ENCODE measurements at places on chromosomes 2 and 18. TPM values are rescaled to one million over a fixed set of nuclear protein-coding genes. Genes with fewer than 3 reads are reported as not detected.

Gene CD207
- not detected for total RNA-seq

Gene KIF5C
- 2.3 TPM for total RNA-seq

Gene GKN2
- total RNA-seq, result not detected

Gene TTN
- total RNA-seq, result 4.8 TPM

Gene M1AP
- not detected for total RNA-seq

Gene SFXN5
- 12.6 TPM for total RNA-seq

Gene SMAD4
- total RNA-seq, result 109 TPM

- no peaks in the 10 kb centered on the region for H3K4me1 ChIP-seq
- DNase-seq, result no peak
- H3K36me3 ChIP-seq, result no peaks in the 10 kb centered on the region
- H3K27ac ChIP-seq, result no peak overlapping the region
- no peak overlapping the region for H3K4me3 ChIP-seq
- H3K27me3 ChIP-seq, result no peaks in the 10 kb centered on the region
These were observed 219.0 kb downstream of the SH3BP4 start for GRCh38 chr2:235170536-235171521.

DNA sequence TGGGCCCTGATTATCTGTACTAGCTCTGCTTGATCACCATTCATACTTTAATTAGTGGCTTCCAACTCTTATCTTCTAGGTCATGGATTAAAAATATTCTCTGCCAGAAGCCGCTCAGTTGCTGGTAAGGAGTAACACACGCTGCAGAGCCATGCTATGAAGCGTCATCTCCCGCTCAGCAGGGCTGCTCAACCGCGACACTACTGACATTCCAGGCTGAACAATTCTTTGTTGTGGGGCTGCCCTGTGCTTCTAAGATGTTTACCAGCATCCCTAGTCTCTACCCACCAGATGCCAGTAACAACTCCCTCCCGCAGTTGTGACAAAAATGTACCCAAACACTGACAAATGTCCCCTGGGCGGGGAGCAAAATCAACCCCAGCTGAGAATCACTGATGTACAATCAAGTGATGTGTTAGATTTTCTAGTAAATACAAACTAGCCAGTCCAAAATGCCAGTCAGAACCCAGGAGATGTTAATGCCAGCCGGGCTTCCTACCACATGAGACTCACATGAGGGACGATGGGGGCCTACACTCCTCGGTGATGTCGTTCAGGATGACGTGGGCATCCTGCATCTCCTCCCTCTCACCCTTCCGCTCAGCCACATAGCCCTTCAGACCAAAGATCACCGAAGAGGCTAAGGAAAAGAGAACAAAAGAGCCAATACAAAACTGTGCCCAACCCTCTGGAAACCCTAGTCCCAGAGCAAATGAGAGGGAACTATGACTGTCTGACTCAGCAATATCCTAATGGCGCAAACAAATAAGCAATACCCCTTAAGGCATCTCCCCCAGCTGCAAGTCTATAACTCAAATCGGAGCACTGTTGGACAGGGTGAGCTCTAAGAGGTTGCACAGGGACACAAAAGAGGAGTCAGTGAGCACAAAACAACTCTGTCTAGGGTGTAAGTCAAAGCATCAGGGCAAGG, 15.6 kb downstream of the ILKAP start:
- H3K4me1 ChIP-seq, result no peaks in the 10 kb centered on the region
- H3K27me3 ChIP-seq, result no peaks in the 10 kb centered on the region
- peaks cover 17% of the 10 kb centered on the region for H3K36me3 ChIP-seq
- no peak overlapping the region for H3K27ac ChIP-seq
- H3K4me3 ChIP-seq, result no peak overlapping the region
- DNase-seq, result no peak

DNA sequence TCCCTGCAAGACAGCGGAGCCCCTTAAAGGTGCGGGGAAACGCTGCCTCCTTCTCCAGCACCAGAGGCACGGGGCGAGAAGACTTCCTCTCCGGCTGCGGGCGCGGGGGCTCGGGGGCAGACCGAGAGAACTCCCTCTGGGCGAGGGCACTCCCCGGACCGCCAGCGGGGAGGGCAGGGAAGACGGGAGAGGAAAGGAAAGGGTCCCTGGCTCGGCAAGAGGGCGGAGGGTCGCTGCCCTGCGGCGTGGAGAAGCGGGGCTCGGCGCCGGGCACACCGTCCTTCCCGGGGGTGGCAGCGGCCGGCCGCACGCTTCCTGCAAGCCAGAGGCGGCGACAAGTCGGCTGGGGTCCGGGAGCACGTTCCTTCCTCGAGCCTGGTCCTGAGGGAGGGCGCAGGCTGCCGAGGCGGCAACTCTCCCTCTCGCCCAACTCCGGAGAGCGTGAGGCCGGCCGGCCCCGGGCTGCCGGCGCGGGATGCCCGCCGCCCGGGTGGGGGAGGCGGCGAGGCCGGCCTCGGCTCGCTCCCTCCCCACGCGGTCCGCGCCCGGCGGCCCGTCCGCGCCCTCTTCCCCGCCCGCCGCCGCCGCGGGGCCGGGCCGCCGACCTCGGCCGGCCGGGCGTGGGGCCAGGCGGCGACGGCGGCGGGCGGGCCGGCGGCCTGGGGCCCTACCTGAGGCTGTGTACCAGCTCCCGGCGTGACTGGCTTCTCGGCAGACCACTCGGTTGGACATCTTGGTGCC, 1.1 kb downstream of the MEMO1 start:
- peak; percentile 60 for DNase-seq
- no peaks in the 10 kb centered on the region for H3K36me3 ChIP-seq
- no peaks in the 10 kb centered on the region for H3K27me3 ChIP-seq
- no peaks in the 10 kb centered on the region for H3K4me1 ChIP-seq

DNA sequence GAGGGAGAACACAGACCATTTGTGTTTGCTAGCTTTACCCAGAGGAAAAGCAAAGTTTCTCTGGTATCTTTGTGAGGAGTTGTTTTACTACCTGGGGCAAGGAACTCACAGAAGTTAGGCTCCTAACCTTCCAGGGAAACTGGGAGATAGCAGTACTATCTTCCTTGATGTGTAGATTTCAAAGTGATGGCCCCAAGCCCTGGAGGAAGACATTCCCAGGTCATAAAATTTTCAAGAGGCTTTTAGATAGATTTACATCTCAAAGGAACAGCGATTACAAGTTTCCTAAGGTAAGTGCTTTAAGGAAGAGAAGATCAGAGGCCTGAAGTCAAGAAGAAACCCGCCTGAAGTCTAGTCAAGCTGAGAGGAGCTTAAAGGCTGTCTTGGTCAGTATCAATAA, 1187.8 kb upstream of the TMEFF2 start:
- H3K27ac ChIP-seq, result no peak overlapping the region
- H3K36me3 ChIP-seq, result no peaks in the 10 kb centered on the region
- H3K27me3 ChIP-seq, result no peaks in the 10 kb centered on the region
- H3K4me1 ChIP-seq, result no peaks in the 10 kb centered on the region
- no peak for DNase-seq

DNA sequence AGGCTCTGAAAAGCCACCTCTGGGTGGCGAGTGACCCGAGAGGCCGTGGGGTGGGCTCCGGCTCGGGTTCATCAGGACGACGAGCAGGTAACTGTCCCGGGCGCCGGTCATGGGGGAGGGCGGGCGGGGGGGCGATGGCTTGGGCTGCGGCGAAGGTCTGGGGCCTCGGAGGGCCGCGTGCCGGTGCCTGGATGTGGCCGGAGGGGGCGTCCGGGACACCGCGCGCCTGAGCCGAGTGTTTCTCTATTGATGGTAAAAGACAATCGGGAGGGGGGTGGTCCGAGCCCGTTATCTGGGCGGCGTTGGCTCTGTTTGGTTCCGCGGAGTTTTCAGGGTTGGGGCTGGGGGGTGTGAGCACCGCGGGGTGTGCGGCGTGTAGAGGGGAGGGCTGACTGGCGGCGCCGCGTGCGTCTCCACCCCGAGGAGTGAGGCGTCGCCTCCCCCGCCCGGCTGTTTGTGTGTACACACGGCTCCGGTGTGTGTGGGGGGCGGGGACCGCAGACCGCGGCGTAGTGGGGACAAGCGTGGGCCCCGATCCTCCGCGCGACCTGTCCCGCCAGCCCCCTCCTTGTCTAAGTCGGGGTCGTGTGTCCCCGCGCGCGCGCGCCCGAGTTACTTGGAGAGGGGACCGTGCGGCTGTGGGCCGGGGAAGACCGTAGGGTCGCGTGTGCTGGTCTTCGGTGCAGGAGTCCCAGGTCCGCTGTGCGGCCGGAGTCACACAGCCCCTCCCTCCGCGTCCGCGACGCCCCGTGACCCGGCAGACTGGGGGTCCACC, 1.6 kb downstream of the CTIF start:
- peak overlapping the region; percentile 79 for H3K4me3 ChIP-seq
- no peaks in the 10 kb centered on the region for H3K4me1 ChIP-seq
- peak; percentile 91 for DNase-seq
- no peaks in the 10 kb centered on the region for H3K36me3 ChIP-seq
- no peaks in the 10 kb centered on the region for H3K27me3 ChIP-seq

GRCh38 chr2:239203443-239204135, 197.2 kb downstream of the HDAC4 start:
- H3K4me1 ChIP-seq, result no peaks in the 10 kb centered on the region
- H3K36me3 ChIP-seq, result no peaks in the 10 kb centered on the region
- no peaks in the 10 kb centered on the region for H3K27me3 ChIP-seq
- no peak overlapping the region for H3K4me3 ChIP-seq
- no peak overlapping the region for H3K27ac ChIP-seq

- no peaks in the 10 kb centered on the region for H3K36me3 ChIP-seq
- no peaks in the 10 kb centered on the region for H3K27me3 ChIP-seq
- H3K4me3 ChIP-seq, result no peak overlapping the region
These were observed 60.3 kb downstream of the MEX3C start for GRCh38 chr18:51137026-51137729.

GRCh38 chr18:79568543-79569205, 110.9 kb upstream of the CTDP1 start:
- H3K4me1 ChIP-seq, result peaks cover 3% of the 10 kb centered on the region
- H3K4me3 ChIP-seq, result no peak overlapping the region
- no peaks in the 10 kb centered on the region for H3K27me3 ChIP-seq
- H3K27ac ChIP-seq, result no peak overlapping the region

GRCh38 chr2:194455358-194455757, 1201.7 kb upstream of the SLC39A10 start:
- no peaks in the 10 kb centered on the region for H3K27me3 ChIP-seq
- H3K36me3 ChIP-seq, result no peaks in the 10 kb centered on the region
- H3K27ac ChIP-seq, result no peak overlapping the region
- H3K4me1 ChIP-seq, result no peaks in the 10 kb centered on the region
- no peak overlapping the region for H3K4me3 ChIP-seq

DNA sequence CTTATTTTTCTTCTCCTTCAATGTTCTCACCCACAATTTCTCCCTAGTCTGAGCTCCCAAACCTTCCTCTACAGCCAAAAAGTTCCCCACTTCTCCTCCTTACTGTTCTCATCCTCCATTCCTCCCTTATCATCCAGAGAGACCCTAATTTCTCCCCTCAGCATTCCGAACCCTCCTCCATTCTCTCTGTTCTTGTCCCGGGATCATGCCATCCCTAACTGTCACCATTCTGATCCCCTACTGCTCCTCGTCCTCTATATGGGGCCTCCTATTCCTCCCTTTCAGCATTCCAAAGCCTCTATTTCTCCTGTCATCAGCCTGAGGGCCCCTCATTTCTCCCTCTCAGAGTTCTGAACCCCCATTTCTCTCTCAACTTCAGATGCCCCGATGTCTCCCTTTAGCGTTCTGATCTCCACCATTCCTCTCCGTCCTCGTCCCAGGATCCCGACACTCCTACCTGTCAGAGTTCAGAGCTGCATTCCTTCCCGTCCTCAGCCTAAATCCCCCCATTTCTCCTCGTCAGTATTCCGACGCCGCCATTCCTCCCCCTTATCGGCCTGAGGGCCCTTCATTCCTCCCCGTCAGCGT, 522 bp downstream of the MBD1 start:
- H3K4me1 ChIP-seq, result peaks cover 3% of the 10 kb centered on the region
- peak overlapping the region; percentile 33 for H3K4me3 ChIP-seq
- H3K27me3 ChIP-seq, result no peaks in the 10 kb centered on the region

GRCh38 chr2:120880381-120880780, 144.7 kb downstream of the GLI2 start:
- no peaks in the 10 kb centered on the region for H3K36me3 ChIP-seq
- no peak overlapping the region for H3K27ac ChIP-seq
- H3K4me1 ChIP-seq, result no peaks in the 10 kb centered on the region
- DNase-seq, result no peak

- no peaks in the 10 kb centered on the region for H3K36me3 ChIP-seq
- H3K27me3 ChIP-seq, result no peaks in the 10 kb centered on the region
- DNase-seq, result no peak
- H3K4me3 ChIP-seq, result no peak overlapping the region
These were observed 29.5 kb downstream of the TMEM163 start for GRCh38 chr2:134689315-134689714.
